ENCODE measurements at places on chromosomes 5 and 9.
A peak's percentile ranks its signal among the peaks of the same experiment; 100 is the strongest.

GRCh38 chr9:97689401-97690180 lies 7.5 kb downstream of the XPA start:
- DNase-seq: no peak

- DNase-seq: no peak
Measured at GRCh38 chr9:11779971-11780370, 913.2 kb upstream of the TYRP1 start.

DNA sequence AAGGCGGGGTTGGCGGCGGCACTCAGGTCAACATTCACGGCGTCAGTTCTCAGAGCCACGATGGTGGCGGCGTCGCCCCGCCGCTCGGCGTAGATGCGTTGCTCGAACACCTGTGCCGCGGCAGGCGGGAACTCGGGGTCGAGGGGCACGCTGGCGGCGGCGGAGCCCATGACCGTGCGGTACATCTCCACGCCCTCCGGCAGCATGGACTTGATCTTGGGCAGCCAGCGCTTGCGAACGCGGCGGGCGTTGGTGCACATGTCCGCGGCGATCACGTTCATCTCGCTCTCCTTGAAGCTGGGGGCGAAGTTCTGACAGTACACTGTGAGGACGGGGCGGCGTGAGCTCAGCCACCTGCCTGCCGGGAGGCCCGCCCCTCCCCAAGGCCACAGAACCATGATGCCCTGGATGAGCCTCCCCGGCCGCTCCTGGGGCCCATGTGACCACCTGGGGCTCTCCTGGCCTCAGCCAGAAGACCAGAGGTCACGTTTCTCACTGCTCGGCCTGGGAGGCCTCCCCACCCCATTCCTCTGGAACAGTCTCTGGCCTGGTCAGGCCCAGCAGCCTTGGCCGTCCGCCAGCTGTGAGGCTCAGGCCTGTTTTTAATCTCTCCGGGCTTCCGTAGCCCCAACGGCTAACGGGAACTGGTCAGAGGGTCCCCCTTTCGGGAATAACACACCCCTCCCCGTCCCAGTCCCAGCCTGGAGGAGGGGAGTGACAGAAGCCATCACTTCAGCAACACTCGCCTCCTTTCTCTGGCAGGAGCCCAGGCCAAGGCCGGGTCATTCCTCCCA lies 50.7 kb upstream of the UBAC1 start:
- DNase-seq: peak; percentile 75

- no peak for DNase-seq
Measured at GRCh38 chr9:69322256-69322655, 2.8 kb upstream of the ENTREP1 start.

DNA sequence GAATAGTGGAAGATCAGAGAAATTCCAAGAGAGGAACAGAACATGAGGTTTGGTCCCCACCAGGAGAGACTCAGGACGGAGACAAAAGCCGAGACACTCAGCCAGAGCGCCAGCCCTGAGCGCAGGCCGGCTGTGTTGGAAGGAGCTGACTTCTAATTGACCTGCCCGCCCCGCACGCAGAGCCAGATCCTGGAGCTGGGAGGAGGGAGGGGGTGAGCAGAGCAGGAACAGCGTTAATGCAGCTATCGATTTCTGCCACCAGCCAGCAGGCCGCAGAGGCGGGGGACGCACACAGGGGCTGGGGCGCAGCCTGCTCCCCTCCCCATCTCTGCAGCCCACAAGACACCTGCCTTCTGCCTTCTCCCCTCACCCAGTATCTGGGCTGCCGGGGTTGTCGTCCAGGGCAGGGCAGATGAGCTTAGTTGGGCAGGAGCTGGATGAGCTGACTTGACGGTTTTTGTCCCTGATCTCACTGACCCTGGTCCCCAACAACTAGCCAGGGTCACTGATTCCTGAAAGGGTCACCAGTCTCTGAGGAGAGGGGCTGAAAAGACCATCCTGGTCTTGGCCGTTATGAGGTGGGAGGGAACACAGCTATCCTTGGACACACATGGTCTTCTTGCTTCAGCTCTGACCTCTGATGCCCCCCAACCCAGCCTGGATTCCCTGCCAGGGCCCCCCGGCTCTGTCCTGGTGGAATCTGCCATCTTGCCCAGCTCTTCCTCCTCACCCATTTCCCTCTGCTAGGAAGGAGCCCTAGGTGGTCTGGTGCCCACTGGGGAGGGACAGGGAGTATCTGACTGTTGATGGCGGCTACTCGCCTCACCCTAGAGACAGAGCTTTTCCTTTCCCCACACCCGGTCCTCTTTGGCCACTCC lies 29.8 kb downstream of the CXXC5 start:
- no peak for DNase-seq

GRCh38 chr5:127358740-127359139 lies 68.1 kb downstream of the MEGF10 start:
- no peak for DNase-seq

- no peak for DNase-seq
Measured at GRCh38 chr9:127975376-127976315, 5.1 kb downstream of the EEIG1 start.

- DNase-seq: peak; percentile 65
Measured at GRCh38 chr9:3708751-3709150, 182.9 kb upstream of the RFX3 start.

- DNase-seq: no peak
Measured at GRCh38 chr5:77852514-77853352, 76.6 kb upstream of the TBCA start.

DNA sequence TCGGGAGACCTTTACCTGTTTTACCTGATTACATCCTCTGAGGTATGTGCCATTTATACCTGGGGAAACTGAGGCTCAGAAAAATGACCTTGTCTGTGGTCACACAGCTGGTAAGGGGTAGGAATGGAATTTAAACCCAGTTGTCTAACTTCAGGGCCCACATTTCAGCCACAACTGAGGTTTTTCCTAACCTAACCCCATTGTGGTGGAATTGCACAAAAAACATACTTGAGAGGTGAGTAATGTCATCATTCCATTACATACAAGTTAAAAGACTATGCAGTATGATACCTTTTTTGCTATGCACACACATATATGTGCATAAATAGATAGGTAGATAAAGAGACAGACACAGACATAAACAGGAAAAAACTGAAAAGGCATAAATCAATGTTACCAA lies 14.1 kb downstream of the FGF1 start:
- DNase-seq: no peak

GRCh38 chr5:132098151-132098594 lies 24.6 kb downstream of the CSF2 start:
- no peak for DNase-seq

Measured in renal pelvis (tissue), 12 donors.